ENCODE measurements at places on chromosomes 16 and 17.

DNA sequence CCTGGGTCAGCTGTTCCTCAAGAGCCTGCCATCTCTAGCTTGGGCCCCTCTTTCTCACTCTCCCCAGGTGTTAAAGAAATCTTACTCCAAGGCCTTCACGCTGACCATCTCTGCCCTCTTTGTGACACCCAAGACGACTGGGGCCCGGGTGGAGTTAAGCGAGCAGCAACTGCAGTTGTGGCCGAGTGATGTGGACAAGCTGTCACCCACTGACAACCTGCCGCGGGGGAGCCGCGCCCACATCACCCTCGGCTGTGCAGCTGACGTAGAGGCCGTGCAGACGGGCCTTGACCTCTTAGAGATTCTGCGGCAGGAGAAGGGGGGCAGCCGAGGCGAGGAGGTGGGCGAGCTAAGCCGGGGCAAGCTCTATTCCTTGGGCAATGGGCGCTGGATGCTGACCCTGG, 6.8 kb downstream of the CNP start:
- DNase-seq, result no peak

- DNase-seq, result no peak
Measured at GRCh38 chr17:40548982-40549685, 16.1 kb downstream of the CCR7 start.

- peak; percentile 85 for DNase-seq
Measured at GRCh38 chr16:68257906-68258800, 6.2 kb upstream of the SLC7A6 start.

GRCh38 chr17:32553168-32553567, 66.4 kb downstream of the CDK5R1 start:
- no peak for DNase-seq

- no peak for DNase-seq
Measured at GRCh38 chr16:27960619-27961295, 102.8 kb downstream of the GSG1L start.

DNA sequence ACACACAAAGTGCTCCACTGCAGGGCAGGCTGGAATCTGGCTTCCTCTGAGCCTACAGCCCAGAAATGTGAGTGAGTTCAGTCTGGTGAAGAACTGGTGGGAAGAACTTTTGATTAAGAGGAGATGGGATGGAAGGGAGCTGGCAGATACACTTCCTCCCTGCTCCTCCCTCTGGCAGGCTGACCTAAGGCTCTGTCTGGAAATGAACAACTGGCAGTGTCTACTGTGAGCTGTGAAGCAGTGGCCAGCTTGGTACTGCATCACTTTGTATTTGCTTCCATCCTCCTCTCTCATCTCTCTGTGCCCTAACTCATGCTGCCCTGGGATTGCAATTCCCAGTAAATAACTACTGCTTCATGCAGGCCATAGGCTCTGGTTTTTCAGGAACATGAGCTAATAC, 45.6 kb downstream of the MAF start:
- DNase-seq, result no peak

GRCh38 chr17:78875363-78876093, 27.5 kb downstream of the CEP295NL start:
- DNase-seq, result no peak

Measured in GF-D8 (cell line).